DMS 273 treated with DMSO at 0.1 percent for 48 hours (cell line): ENCODE measurements at places on chromosomes 5 and 9.
A peak's percentile ranks its signal among the peaks of the same experiment; 100 is the strongest.

GRCh38 chr9:114653556-114654159 is 3.9 kb downstream of the TEX53 start:
- peak; percentile 42 for DNase-seq

DNA sequence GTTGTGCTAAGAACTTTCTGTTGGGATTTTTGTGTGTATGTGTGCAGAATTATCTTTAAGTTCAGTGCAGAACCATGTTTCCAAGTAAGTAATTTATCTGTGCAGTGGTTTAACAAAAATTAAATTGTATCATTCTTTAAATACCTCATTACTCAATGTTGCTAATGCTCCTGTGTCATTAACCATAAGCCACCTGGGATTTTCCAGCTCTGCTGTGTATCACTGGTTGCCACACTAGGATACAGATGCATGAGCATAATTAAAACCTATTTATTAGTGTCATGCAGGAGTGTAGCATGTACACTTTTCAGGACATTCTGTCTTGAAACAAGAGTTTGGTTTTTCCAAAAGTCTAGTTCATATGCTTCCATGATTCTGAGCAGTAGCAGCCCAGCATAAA is 120.4 kb upstream of the PTGER4 start:
- no peak for DNase-seq

GRCh38 chr5:51104556-51104955 is 278.7 kb upstream of the ISL1 start:
- no peak for DNase-seq

- no peak for DNase-seq
Measured at GRCh38 chr5:151699071-151699901, 12.6 kb upstream of the SPARC start.

- DNase-seq: no peak
Measured at GRCh38 chr5:96384353-96384752, 48.7 kb downstream of the PCSK1 start.

DNA sequence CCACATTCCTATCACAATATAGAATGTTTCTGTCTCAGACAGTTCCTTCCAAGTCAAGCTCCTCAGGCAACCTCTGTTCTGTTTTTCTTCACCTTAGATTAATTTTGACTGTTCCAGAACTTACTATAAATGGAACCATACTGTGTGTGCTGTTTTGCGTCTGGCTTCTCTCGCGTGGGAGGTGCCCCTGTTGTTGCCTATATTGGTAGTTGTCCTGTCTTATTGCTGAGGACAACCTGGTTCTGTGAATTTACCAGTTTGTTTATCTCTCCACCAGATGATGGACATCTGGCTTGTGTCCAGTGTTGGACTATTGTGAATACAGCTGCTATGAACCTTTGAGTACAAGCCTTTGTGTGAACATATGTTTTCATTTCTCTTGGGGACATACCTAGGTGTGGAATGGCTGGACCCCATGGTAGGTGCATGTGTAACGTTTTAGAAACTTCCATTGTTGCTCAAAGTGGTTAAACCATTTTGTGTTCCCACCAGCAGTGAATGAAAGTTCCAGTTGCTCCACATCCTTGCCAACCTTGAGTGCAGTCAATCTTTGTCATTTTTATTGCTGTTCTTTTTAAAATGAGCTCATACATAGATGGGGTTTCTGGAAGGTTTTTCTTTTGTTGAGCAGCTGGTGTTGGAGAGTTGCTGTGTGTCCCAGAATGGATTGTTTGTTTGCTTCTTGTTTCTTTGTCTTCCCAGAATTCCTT is 18.1 kb downstream of the HMCN2 start:
- DNase-seq: no peak

DNA sequence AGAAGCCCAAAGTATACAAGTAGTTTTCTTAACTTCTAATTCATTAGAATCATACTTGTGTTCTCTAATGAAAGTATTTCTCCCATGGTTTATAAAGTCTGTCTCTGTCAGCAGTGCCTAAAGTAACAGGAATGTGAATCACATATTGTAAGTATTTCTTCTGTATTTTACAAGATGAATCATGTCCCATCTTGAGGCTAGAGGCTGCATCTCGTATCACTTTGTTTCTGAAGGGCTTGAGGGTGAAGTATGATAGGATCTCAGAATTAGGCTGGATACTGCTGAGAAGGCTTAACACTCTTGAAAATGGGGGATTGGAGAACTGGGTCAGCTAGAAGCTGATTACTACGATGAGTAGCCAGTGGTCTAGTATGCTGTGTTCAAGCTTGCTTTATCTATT is 242.2 kb upstream of the ACTBL2 start:
- DNase-seq: no peak

DNA sequence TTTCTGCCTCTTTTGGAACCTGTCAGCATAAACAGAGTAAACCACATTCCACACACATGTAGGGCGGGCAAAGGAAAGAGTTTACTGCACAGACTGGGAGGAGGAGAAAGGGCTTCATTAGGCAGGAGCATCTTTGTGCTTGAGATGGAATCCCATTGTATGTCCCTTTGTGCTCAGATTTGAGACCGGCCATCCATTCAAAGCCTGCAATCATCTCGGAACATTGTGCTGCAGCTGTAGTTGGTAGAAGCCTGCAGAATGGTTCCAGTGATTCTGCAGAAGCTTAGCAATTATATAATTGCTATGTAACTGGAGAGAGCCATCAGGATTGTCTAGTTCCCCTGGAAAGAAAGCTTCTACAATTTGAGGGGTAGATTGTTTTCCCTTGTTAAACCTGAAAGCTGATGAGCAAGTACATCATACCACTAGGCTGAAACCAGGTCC is 16.5 kb downstream of the ZNF462 start:
- no peak for DNase-seq
